Activated B cell treated with CpG ODN at 0.5 μM for 24 hours (primary cell): ENCODE measurements at places on chromosomes 1 and 21. TPM values are rescaled to one million over a fixed set of nuclear protein-coding genes. Genes with fewer than 3 reads are reported as not detected.

GRCh38 chr1:205046870-205047269 is 3.9 kb downstream of the CNTN2 start:
- DNase-seq: no peak

GRCh38 chr1:93595743-93596142 is 85.9 kb downstream of the BCAR3 start:
- DNase-seq: no peak

- no peak for DNase-seq
Measured at GRCh38 chr1:206705191-206705590, 20.5 kb downstream of the MAPKAPK2 start.

DNA sequence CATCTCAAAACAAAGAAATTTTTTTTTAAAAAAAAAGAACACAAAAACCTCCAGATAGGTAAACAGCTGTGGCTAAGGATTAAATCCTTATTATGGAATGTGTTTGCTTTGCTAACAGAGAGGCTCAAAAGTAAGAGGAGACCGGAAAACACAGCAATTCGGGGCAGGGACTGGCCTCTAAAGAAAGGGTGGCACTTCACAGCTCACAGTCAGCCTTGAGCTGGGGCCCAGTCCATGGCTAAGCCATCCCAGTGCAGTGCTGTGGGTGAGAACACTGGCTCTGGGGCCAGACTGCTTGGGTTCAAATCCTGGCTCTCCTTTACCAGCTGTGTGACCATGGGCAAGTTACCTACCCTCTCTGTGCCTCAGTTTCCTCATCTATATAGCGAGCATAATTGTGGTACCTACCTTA is 28.2 kb downstream of the KIF17 start:
- DNase-seq: no peak

- DNase-seq: no peak
Measured at GRCh38 chr1:232329103-232329813, 300.7 kb downstream of the SIPA1L2 start.

GRCh38 chr1:37734629-37735591 is 30.0 kb downstream of the EPHA10 start:
- no peak for DNase-seq

GRCh38 chr1:99227056-99227897 is 37.0 kb upstream of the PLPPR4 start:
- DNase-seq: no peak

DNA sequence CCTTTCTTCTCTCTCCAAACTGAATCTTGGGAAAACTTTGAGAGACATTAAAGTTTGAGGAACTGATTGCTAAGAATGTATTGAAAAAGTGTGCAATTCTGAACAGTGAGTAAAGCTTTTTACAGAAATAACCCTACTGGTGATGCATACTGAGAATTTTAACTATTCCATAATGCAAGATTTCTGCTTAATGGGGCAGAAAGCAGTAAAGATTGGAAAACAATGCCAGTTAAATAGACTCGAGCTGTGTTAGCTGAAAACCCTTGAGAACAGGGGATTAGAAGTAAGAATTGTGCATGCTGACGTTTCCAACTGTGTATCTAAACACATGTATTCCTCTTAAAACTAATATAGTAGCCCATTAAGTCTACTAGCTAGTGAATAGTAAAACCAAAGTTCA is 1500.2 kb upstream of the PRMT6 start:
- DNase-seq: no peak

DNA sequence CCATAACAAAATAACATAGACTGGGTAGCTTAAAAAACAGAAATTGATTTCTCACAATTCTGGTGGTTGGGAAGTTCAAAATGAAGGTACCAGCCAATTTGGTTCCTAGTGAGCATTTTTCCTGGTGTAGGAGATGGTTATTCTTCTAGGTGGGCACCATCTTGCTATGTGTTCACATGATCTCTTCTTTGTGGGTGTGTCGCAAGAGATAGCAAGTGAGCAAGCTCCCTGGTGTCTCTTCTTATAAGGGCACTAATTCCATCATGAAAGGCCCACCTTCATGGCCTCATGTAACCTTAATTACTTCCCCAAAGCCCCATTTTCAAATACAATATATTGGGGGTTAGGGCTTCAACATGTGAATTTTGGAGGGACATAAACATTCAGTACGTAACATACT is 38.8 kb upstream of the ATP5PO start:
- DNase-seq: no peak

DNA sequence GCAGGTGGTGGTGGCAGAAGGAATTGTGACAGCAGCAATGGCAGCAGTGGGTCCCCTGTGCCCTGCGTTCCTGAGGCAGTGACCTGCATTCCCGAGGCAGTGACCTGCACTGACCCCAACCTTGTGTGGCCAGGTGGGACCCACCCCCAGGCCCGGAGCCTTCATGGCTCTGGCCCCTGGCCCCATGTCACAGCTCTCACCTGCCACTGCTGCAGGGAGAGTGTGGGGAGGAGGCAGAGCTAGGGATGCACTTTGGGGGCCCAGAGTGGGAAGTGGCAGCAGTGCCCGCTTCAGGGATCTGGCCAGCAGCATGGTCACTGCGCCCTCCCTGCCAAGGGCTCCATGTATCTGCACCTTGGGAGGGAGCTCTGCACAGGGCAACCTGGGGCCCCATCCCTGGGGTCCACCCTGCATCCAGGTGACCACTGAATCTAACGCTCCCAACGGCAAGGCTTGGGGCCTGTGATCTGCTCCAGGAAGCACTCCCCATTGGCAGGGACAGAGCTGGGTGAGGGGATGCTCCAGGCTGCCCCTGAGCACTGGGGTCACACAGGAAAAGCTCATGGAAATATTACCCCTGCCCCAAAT is 618.6 kb downstream of the RWDD3 start:
- no peak for DNase-seq

Gene GJA9
- total RNA-seq: not detected in 2 replicates

Gene RGS7
- 0.39 and 0.49 TPM in 2 replicates for total RNA-seq

Gene TMEM269
- 0.20 and 0.31 TPM in 2 replicates for total RNA-seq

Gene DNMT3L
- total RNA-seq: not detected in 2 replicates

Gene LEFTY1
- not detected in 2 replicates for total RNA-seq

Gene MPC2
- 27.5 and 28.6 TPM in 2 replicates for total RNA-seq

Gene PAQR6
- total RNA-seq: 1.6 and 1.8 TPM in 2 replicates

Gene CHML
- total RNA-seq: 28.3 and 35.2 TPM in 2 replicates

Gene OR2G6
- total RNA-seq: 0.59 and 1.00 TPM in 2 replicates

Gene EDN2
- not detected in 2 replicates for total RNA-seq

Gene CHRM3
- not detected in 2 replicates for total RNA-seq

Gene AADACL3
- total RNA-seq: not detected in 2 replicates
